ENCODE measurements at places on chromosomes 1 and 21.

DNA sequence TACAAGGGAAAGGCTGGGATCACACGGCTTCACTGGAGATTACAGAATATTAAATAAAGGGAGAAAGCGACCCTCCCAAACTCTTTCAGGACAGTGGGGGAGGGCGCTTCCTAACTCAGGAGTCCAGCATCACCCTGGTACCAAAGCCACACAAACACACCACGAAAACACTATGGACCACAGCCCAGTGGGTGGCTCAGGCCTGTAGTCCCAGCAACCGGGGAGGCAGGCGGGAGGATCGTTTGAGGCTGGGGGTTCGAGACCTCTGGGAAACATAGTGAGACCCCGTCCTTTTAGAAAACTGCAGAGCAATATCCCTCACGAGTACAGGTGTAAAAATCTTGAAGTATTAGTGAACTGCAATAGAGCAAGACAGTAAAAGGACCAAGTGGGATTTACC is 16.0 kb downstream of the TRIM11 start:
- no peak for DNase-seq

DNA sequence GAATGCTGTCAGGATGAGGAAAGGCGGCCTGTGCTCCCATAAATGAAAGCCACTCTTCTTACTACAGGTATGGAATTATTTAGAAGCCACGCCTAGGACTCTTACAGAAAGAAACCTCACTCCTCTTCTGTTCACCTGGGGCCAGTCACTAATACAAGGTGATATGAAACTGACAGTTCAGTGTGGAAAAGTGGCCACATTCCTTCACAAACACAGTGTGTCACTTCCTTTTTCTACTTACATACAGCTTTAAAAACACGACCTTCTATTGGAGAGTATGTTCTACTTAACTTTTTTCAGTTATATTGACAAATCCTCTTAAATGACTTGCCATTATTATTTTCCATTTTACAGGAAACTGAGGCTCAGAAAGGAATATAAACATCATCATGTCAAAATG is 163.1 kb downstream of the PCNX2 start:
- no peak for DNase-seq

GRCh38 chr1:92439291-92439690 is 47.4 kb downstream of the GFI1 start:
- DNase-seq: no peak

DNA sequence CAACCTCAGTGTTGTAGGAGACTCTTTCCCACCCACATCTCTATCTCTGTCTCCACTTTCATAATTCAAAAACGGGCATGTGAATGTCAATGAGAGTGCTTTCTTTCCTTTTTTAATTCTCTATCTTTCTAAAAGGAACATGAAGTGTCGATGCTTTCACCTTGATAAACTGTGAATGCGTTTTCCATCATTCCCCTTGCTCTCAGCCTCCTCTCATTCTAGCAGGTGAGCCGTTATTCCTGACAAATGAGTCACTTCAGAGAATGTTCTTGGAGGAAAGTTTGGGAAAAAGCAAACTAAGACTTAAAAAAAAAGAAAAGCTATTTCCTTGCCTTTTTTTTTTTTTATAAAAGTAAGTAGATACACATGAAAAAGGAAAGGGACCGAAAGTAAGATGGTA is 226.0 kb upstream of the C1orf87 start:
- DNase-seq: no peak

DNA sequence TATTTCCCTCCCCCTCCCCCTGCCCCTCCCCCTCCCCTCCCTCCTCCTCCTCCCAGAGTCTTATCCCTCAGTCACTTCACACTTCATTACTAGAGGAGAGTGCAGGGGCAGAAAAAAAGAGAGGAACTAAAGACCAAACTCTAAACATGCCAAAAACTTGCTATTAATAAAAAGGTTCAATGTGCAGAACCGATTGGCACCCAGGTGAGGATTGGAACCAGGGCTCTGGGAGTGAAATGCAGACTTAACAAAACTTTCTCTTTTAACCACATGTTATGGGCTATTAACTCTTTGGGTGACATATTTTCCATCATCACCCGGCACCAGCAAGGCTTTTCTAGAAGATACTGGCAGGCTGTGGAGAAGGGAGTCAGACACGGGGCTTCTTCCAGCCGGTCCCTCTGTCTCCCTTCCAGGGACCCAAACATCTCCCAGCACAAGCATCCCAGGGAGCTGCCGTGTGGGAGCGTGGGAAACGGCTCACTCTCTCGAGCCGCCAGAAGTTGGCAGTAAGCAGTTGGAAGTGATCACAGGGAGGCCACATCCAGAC is 13.6 kb downstream of the NID1 start:
- DNase-seq: no peak

DNA sequence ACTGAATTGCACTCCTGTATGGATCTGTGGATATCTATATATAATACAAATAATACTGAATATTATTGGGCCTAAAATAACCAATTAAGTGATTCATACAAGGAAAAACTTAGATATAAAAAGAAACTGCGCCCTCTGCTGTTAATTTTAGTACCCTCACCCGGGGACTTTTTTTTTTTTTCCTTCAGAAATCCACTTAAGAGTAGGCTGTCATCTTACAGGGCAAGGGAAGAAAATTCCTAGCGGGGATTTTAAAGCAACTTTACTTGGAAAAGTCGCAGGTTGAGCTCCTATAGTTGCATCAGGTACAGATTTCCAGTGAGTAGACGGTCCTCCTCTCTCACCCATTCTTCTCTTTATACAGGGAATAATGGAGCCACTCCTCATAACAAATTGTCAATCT is 1.3 kb downstream of the NTNG1 start:
- DNase-seq: no peak

DNA sequence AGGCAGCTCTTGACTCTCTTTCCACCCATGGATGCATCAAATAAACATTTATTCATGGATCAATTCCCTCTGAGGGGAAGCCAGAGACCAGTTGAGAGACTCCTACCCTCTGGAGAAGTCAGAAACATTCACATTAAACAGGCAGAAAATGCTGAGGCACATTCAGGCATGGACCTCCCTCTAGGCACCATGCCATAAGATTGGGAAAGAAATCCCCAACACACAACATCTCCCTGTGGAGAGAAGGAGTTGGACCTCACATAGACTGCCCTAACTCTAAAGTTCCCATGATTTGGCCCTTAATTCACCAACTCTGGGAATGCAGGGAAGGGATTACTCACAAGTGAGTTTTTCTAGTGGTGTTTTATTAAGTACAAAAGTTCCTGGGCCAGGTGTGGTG is 415.3 kb upstream of the C1orf87 start:
- DNase-seq: no peak

DNA sequence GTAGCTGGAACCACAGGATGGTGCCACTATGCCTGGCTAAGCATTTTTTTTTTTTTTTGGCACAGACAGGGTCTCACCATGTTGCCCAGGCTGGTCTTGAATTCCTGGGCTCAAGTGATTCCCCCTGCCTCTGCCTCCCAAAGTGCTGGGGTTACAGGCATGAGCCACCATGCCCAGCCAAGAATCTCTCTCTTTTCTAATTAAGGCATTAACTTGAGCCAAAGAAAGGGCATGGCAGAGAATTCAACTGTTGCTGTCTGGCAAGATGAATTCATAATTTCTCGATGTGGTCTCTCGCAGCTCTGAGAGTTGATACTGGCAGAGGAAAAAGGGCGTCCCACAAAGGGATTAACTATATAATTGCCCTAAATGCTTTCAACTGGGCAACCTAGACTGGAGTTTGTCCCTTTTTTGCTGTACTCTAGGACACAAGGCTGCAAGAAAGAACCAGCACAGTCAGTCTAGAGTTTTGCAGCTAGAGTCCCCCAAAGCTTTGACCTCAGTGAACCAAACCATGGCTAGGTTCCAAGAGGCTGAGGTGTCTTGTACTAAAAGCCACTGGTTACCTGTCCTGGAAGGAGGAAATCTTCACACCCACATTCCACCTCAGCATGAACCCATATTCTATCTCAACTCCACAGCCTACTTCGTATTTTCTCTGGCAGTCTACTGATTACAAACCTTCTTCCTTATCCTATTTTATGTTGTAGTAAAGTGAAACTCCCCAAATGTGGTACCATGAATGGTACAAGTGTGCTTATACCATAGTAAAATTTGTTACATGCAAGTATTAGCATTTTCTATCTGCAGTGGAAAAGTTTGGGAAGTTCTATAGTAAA is 51.2 kb downstream of the OPTC start:
- no peak for DNase-seq

DNA sequence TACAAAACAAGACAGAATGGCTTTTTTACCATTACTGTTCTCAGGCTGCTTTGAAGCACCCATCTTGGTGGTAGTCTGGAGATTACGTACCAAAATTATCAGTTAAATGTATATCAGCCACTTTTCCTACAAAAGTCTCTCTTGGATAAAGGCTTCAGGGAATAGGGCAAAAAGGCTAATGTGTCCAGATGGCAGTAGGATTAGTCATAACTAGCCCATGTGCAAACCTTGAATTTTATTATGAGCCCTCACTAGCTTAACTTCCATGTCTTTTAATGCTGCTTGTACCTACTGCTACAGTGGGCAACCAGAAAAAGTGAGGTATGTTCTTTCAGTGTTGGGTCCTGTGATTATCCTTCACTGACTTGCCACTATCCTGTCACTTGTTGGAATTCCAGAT is 51.0 kb downstream of the PLPPR4 start:
- DNase-seq: no peak

DNA sequence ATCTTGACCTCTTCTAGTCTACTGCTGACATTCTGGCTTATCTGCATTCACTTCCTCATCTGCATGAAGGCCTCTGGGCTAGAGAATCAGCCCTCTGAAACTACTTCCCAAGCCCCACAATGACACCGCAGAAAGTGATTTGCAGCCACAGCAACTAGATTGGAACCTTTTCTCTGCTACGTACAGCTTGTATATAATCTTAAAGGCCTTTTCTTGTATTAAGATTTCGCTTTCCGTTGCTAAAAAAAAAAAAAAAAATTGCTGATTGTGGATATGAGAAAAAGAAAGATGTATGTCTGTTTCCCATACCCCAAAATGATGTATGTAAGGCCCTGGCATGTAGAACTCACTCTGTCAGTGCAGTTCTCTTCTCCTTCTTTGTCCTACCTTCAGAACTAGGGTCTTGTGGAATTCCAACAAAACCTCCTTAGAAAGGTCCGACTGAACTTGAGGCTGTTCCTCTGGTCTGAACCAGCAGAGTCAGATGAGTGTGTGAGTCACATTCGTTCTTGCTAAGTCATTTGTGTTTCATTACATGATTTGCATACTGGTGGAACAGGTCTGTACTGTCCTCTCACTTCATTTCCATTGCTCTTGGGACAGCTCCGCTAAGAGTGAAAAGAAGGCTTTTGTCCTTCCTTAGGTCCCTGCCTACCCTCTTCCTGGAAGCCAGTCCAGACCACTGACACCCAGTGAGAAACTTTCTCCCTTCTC is 62.7 kb downstream of the PLPP3 start:
- no peak for DNase-seq

DNA sequence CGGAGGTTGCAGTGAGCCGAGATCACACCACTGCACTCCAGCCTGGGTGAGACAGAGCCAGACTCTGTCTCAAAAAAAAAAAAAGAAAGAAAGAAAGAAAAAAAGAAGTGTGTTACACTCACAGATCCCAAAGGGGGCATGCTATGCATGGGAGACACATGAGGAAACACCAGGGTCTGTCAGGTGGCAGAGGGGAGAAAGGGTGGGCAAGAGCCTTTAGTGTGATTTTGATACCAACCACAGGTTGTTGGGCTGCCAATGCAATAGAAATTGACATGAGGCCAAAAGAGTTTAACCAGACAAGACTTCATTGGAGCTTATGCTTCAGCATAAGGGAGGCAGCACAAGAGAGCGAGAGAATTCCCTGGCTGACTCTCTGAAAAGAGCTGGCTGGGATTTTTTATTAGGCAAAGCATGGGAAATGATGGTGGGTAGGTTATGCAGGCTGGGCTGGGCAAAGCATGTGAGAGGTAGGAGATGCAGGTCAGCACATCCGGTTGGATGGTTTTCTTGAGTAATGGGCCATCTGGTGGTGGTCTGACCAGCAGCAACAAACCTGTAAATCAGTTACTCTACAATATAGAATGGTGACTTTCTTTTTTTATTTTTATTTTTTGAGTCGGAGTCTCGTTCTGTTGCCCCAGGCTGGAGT is 11.7 kb upstream of the EXTL1 start:
- DNase-seq: no peak

DNA sequence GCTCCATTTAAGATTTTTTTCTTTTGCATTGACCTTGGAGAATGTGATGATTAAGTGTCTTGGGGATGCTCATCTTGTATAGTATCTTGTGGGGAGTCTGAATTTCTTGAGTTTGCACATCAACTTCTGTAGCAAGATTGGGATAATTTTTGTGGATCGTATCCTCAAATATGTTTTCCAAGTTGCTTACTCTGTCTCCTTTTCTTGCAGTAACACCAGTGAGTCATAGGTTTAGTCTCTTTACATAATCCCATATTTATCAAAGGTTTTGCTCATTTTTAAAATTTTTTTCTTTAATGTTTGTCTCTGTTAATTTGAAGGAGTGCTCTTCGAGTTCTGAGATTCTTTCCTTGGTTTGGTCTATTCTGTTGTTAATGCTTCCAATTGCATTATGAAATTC is 41.7 kb upstream of the ANGPTL1 start:
- DNase-seq: no peak

- no peak for DNase-seq
Observed at GRCh38 chr1:89611721-89612120, 21.2 kb upstream of the LRRC8C start.

- DNase-seq: peak; percentile 32
Observed at GRCh38 chr1:182259229-182259872, 132.2 kb downstream of the GLUL start.

GRCh38 chr1:94285031-94285654 is 47.8 kb upstream of the ARHGAP29 start:
- no peak for DNase-seq

GRCh38 chr1:18109058-18109755 is 1.6 kb downstream of the IGSF21 start:
- no peak for DNase-seq

- no peak for DNase-seq
Observed at GRCh38 chr21:35024513-35024912, 24.6 kb downstream of the RUNX1 start.

DNA sequence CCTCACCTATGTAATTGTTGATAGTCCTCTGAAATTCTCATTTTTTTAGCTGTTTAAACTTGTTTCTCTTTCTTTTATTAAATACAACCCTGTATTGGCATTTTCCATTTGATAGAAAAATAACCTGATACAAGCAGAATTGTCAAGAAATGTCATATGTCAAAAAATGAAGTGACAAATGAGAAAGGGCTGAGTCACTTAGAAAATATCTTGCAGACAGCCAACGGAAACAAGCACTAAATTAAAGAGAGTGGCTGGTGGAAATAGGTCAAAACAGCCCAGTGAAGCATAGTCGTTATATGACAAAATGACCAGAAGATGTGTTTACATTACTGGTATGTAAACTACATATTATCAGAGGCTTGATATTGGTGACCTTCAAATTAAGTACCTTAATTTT is 484.4 kb downstream of the PLA2G4A start:
- DNase-seq: no peak

Measured in activated CD4-positive, alpha-beta T cell treated with anti-CD3 and anti-CD28 coated beads, Interleukin-2, amount 50 U/mL, for 1 hour (primary cell).